NCI-H345 (cell line): ENCODE measurements at places on chromosomes 3 and 15.

DNA sequence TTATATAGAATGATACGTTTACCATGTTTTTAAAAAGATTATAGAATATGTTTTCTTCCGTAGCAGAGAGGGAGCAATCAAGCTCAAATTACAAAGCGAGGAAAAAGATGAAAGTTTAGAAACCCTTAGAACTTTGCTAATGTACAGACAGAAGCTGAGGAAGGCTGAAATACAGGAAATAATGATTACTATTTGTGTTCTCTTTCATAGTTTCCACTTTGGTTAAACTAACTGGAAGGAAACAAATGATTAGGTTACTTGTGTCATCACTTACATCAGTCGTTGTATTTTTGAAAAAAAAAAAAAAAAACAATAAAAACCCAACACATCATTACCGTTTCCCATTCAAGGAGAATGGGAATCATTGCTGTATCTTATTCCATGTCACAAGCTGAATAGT lies 337.8 kb upstream of the CBLB start:
- no peak for DNase-seq

DNA sequence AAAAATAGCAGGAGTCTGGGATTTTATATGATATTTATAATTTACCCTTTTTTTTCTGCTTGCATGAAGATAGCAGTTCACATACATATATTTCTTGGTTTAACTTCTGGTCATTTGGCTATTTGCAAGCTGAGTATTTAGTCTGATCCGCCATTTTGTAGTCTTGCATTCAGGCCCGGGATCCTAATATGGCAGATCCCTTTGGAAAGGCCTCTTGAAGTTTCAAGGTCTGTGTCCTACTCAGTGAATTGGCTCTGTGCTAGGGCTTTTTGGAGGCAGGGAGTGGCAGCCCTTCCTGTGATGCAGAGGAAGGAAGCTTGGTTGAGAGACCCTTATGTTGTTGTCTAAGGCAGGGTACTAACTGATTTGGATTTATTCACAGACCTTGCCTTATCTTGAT lies 2.9 kb downstream of the SNRPN start:
- DNase-seq, result no peak

DNA sequence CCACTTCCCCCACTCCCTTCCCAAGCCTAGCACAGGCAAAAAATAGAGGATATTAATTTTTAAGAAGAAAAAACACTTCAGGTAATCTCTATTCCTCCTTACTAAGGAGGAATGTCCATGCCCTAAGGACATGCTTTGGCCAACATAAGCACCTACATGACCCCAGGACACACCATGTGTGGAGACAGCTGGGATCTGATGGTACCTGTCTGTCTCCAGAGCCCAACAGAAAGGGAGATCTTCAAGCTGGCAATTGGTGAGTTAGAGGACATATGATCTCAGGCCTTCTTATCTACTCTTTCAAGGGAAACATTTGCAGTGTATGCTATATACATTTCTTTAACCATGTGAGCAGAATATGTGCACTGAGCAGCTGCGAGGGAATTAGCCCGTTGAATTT lies 7.0 kb downstream of the TM4SF4 start:
- DNase-seq, result no peak

DNA sequence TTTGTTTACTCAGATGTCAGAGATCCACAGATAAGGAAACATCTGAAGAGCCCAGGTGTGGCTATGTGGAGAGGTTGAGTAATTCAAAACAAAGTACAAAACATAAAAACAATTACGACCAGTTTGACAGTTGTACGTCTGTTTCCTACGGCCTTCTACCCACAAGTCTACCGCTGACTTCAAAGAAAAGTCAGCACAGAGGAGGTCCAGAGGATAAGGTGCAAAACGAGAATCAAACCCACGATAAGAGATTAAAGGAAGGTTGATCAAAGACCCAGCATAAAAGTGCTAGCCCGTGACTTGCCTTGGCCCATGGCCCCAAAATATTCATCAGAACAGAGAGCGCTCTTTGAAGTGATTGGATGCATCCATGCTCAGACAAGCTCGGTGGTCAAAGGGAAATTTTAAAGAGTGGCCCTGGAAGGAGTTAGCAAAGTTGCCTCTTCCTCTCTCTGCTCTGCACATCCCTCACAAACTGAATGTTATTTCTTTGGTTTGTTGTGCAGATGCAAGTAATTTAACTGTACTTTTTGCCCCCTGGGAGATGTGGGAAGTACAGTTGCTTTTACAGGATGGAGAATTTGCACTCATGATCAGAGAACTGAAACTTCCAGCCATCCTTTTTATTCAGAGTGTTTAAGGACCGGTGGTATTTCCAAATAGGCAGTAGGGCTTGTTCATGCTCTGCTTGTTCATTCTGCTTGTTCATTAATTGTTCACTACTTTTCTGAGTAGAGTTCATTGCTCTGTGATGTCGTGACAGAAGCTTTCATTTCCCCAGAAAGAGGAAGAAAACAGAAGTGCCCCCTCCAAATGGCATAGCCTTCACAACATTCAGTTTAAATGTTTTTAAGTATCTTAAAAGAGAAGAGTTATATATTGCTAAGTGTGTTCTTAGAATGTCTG lies 31.1 kb downstream of the MME start:
- no peak for DNase-seq

- DNase-seq, result no peak
Observed at GRCh38 chr3:72977060-72977808, 19.4 kb upstream of the PPP4R2 start.

DNA sequence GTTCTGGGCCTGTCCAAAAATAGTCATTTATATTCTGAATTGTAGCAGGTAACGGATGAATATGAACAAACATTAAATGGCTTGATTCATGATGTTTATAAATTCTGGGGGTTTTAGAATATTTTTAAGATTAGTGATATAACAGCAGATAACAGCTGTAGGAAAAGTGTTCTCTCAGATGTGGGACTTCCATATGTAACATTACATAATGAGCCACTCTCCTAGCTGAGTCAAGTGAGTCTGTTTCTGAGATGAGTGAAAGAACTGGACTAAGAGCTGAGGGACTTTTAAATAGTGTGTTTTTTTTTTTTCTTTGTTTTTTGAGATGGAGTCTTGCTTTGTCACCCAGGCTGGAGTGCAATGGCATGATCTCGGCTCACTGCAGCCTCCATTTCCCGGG lies 13.9 kb downstream of the YEATS2 start:
- DNase-seq, result no peak

GRCh38 chr3:37498126-37499039 lies 324.0 kb upstream of the LRRFIP2 start:
- peak; percentile 50 for DNase-seq

DNA sequence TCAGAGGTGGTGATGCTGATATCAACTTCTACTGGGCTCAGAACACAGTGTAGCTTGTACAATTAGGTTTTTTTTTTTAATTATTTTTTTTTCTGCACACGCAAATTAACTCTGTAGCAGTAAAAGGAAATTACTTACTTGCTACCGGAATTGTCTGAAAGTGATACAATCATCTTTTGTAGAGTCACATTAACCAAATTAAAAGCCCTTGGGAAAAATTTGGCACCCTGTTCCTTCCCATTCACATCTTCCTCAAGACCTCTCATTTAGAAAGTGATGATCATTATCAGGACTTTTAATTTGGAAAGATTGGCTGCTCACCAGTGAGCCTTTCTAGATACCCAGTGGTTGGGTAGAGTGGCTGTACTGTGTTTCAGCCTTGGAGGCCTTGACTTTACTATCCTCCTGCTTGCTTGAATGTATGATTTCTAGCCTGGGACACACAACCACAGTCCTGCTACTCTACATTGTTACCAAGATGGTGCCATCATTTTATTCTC lies 158.3 kb downstream of the ECT2 start:
- DNase-seq, result no peak

DNA sequence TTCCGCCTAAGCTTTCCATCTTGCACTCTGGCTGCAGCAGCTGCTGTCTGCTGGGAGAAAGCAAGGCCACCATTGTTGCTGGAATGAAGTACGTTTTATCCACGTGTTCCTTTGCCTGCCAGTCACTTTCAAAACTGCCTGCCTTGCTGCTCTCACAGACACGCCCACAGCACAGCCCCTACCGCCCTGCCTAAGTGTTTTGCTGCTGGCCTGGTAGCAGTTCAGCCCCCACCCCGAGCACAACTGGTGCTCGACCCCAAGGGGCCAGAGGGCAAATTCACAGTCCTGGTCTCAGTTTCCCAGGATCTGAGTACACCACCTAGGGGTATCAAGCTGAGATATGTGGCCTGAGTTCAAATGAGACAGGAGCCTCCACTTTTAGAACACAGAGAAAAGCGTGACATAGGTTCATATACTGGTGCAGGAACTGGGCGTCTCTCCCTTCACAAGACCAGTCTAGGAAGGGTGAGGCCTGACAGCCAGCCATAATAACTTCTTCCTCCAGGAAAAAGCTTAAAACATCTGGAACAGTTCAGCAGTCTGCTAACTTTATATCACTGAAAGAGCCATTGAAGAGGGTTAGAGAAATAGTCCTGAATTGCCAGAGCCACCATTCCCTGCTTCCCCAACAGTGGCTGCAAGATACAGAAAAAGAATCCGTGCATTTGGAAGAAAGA lies 1012.3 kb downstream of the ZPLD1 start:
- no peak for DNase-seq

GRCh38 chr3:145531548-145531947 lies 629.4 kb downstream of the PLOD2 start:
- no peak for DNase-seq

- no peak for DNase-seq
Observed at GRCh38 chr3:128188956-128189355, 35.7 kb downstream of the EEFSEC start.

GRCh38 chr3:156787926-156788663 lies 38.1 kb upstream of the LEKR1 start:
- DNase-seq, result no peak

- DNase-seq, result no peak
Observed at GRCh38 chr3:34973586-34973985, 665.7 kb upstream of the ARPP21 start.

GRCh38 chr3:104740874-104741379 lies 625.8 kb upstream of the ALCAM start:
- no peak for DNase-seq

DNA sequence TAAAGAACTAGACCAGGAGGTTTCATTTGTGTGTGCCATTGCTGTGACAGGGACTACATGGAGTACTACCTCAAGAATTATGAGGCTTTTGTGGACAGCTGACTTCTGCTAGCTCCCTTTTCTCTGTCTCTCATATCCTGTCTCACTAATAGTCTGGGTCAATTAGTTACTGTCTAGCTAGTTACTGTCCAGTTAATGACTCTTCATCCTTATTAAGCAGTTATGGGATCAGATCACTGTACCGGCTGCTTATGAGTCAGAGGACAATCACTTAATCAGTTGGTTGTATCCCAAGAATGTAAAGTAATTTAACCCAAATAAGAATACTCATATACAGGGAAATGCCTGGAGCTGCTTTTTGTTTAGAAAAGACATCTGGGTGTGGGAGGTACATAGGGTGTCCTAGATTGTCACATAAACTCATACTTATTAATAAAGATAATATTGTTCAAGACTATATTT lies 158.0 kb downstream of the CDIN1 start:
- no peak for DNase-seq

GRCh38 chr15:22887157-22887951 lies 48.9 kb downstream of the NIPA2 start:
- no peak for DNase-seq

GRCh38 chr15:60535743-60536142 lies 56.8 kb upstream of the ICE2 start:
- no peak for DNase-seq

DNA sequence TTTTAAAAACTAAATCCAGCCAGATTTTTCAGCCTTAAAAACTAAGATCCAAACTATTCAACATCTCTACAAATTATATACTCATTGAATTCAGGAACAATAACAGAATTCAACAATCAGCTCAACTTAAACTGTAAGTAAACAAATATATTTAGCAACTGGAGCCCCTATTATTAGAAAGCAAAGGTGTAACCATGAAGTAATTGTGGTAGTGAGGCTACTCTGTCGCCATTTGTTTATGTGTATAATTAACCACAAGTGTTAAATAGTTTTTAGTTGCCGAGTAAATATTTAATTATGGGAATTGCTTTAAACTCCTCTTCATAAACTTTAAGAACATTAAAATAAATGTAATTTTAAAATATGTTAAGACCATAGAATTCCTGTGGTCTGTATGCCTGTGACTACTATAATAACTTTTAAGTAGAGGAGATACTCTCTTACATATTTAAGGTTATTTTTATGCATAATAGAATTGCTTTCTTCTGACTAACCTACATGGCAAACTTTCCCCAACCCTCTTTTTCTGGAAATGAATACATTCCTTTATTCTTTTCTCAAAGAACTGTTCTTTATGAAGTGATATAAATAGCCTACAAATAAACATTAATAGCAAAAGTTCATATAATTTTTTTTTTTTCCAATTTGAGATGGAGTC lies 51.2 kb downstream of the MFN1 start:
- DNase-seq, result no peak

DNA sequence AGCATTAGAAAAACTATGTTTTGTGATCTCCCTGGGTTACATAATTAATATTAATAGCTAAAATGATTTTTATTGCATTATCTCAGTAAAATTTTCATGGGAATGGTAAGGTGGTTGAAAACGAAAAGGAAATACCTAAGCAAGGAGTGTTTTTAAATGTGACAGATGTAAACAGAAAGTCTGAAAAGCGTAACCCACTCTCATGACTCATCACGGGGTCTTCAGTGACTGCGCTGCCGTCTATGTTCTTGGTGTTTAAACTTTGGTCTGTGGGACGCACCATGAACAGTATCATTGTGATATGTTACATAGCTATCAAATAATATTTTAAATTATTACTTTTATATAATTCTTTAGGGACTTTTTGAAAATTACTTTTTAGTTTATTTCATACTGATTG lies 19.8 kb downstream of the LRCH3 start:
- DNase-seq, result no peak

GRCh38 chr3:65678516-65678915 lies 360.2 kb downstream of the MAGI1 start:
- no peak for DNase-seq

GRCh38 chr15:67548862-67549651 lies 6.6 kb downstream of the MAP2K5 start:
- peak; percentile 76 for DNase-seq
